Kidney epithelial cell (primary cell): ENCODE measurements at places on chromosomes 2 and 18.

GRCh38 chr18:58860747-58861231, 3.9 kb upstream of the ZNF532 start:
- no peak for DNase-seq

- no peak for DNase-seq
These were observed 30.8 kb downstream of the PDIA6 start for GRCh38 chr2:10781746-10782145.

DNA sequence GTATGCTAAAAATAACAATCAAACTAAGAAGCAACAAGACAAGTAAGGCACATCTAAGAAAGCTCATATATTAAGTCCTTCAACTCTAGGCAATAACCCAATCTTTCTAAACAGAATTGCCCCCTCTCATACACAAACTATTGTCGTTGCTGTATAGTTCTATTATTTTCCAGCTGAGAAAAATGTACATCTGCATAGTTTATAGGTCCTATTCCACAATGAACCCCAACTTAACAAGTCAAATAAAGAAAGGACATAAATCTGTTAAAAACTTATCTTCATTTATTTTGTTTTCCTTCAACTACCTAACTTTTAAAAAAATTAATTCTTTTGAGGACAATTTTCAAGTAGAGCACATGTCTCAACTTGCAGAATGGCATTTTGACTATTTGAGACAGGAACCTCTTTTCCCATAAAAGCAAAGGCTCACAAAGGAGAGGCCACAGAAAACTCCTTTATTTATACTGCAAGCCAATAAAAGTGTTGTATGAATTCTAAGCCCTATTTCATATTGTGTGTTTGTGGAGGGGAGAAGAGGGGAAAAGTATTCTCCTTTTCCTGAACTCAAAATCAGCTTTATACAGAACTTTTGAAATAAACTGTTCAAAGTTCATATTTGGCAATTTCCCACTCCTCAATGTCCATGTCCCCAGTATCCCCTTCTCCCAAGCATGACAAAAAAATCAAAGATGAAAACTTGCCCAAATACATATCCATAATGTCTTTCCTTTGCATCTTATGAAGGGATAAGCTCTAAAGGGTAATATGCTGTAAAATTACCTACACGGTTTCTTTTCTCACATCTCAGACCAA, 37.4 kb downstream of the RTN4 start:
- DNase-seq: no peak

- no peak for DNase-seq
These were observed at the start of gene TCF7L1 for GRCh38 chr2:85132834-85133637. TSS of gene TCF7L1 (plus strand) at chr2:85133392. CDS start at chr2:85133685, 293 bp downstream.
